CD4-positive, alpha-beta T cell treated with Interleukin-2 at 100 ng/mL for 4 hours (primary cell): ENCODE measurements at places on chromosomes 2 and 18.

DNA sequence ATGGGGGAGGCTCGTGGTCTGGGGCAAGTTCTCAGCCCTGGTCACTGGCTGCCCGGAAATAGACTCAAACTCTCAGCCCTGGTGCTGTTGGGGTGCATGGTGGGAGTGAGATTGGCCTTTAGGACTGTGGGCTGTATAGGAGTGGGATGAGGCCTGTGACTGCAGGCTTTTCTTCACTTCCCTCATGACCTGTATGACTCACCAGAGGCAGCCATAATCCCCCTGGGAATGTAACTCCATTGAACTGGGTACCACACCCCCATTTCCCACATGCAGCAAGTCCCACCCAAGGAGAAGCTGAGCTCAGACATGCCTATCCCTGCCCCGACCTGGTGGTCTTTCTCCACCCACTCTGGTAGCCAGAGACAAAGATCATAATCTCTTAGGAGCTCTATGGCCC, 177.7 kb upstream of the OSR1 start:
- DNase-seq, result no peak

DNA sequence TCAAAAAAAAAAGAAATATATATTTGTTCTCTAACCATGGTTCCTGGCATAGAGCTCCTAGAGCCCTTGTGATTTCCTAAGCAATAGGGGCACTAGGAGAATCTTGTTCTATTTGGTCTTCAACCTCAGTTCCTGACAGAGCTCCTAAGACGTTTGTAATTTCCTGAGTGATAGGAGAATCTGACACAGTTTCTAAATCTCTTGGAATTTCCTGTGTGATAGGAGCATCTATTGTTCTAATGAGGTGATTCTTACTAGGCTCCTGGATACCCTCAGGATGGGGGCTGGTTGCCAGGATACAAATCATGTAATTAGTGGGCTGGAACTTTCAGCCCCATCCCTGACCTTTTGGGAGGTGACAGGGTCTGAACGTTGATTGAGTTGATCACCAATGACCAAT, 245.8 kb downstream of the ZEB2 start:
- no peak for DNase-seq

GRCh38 chr18:22233266-22233665, 63.9 kb downstream of the GATA6 start:
- no peak for DNase-seq

DNA sequence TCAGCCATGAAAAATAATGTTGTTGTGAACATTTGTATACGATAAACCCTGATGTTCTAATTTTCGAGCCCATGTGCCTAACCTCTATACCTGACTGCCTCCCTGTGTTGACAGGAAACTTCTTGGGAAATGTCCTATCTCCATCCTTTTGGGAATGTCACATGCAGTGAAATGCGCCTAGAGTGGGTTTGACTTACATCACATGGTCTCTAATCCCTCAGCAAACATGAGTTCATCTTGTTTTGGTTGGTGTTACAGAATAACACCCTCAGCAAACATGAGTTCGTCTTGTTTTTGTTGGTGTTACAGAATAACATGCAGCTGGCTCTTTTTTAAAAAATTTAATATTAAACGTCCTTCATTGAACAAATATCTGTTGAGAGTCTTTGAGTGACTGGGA, 4.3 kb upstream of the UGT1A6 start:
- no peak for DNase-seq

DNA sequence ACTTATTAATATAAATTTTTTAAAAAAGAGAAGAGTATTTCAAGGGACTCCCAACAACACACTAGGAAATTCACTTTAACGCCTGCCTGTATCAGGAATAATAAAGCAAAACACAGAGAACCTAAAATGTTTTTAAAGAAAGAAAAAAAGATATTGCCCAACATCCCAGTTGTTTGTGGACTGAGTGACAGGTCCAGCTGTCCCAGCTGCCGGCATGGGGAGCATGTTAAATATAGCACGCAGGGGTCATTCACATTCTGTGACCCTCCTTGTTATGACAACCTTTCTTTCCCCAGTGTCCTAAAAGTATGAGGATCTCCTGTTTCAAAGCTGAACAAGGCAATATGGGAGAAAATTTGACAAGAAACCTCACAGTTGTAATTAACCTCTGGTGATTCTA, 4.4 kb downstream of the KLHL41 start:
- no peak for DNase-seq

- no peak for DNase-seq
Observed at GRCh38 chr2:10914272-10914693, 2.5 kb downstream of the KCNF1 start.

- DNase-seq, result no peak
Observed at GRCh38 chr2:39664232-39664887, 1.4 kb upstream of the TMEM178A start.

DNA sequence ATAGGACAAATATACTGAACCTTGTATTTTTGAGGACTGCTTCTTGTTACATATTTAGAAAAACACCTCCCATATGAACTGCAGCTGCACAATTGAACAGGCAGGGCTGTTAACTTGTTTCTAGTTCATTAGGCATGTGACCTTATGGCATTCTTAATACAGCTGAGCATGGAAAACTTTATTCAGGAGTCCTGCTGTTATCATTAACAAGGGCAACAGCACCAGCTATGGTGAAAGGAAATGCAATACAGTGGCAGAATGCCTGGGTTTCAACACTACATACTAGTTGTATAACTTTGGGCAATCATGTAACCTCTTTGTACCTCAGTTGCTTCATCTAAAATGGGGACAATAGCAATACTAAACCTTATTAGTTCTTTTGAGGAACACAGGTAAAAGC, 71.8 kb downstream of the GDF7 start:
- no peak for DNase-seq

DNA sequence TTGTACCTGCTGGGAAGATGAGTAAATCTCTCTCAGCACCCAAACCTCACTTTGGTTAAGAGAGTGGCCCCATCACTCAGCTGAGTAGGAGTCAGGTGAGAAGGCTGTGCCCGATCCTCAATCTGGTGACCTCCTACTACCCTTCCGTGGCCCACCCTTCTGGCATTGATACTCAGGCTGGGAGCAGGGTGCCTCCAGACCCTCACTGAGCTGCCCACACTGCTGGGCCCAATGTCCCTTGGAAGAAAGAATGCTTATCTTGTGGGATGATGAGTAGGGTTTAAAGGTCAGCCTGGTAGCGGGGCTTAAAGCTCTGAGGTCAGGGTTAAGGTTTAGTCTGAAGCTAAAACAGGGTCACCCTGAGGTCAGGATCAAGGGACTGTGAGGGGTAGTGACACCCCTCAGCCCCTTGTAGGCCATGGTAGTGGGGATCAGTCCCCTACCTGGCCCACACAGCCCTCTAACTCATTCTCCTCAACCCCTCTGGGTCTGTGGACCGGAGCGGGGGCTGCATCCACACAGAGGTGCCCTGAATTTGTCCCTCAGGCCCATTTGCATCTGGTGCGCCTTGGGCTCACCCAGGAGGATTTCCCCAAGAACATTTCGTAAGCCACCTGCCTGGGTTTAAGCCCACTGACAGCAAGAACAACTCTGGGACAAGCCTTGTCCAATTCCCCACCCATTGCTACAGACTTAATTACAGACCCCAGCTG, 123.8 kb downstream of the CYP26B1 start:
- no peak for DNase-seq

DNA sequence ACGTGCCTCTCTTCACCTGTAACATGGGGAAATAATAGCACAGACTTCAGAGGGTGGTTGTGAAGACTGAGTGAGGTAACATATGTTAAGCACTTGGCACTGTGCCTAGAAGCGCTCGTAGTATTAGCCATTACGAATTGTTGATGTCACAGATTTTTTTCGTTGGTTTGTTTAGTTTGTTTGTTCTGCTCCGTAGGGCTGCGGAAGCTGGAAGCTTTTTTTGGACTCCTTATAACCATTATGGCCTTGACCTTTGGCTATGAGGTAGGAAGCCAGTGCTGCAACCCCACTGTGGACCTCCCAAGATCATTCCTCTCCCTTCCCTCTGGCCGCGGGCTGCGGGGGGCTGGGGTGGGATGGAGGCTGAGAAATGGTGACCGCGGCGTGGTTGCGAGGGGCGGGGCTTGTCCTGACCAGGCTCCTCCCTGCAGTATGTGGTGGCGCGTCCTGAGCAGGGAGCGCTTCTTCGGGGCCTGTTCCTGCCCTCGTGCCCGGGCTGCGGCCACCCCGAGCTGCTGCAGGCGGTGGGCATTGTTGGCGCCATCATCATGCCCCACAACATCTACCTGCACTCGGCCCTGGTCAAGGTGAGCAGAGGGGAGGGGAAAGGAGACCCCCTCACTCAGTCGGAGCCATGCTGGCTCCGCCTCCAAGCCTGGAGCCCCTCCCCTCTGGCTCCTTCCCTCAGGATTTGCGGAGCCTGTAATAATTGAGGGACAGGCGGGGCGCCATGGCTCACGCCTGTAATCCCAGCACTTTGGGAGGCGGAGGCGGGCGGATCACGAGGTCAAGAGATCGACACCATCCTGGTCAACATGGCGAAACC, 5.5 kb downstream of the SLC11A1 start:
- peak; percentile 7 for DNase-seq

DNA sequence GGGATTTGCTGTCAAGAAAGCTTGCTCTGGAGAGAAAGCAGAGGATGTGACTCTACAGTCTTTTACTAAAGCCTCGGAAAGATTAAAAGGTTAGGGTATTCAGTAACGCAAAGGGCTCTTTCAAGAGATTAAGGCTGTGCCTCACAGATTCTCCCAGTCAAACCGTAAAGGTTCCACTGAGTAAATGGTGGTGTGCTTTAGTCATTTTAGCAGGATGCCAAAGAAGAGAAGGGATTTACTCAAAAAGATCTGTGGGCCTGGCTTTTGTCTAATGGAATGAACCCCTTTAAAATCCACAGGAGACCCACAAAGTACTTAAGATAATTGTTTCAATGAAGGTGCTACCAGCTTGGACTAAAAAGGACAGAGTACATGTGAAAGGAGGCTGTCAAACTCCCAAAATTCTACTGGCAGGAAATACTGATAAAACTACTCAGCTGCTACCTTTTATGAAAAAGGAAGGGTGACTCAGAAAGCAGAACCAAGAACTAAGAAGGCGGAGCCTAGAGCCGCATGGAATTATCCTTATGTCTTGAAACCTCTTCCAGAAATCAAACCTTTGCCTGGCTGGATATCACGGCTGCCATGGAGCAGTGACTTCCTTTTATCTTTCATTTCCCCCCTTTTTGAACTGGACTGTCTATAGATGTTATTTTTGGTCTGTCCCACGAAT, 670.2 kb upstream of the ZEB2 start:
- DNase-seq, result no peak

GRCh38 chr18:8890957-8891464, 185.7 kb downstream of the MTCL1 start:
- no peak for DNase-seq

- DNase-seq, result no peak
Observed at GRCh38 chr2:58063641-58064040, 17.0 kb downstream of the VRK2 start.

- DNase-seq, result peak; percentile 48
Observed at GRCh38 chr18:49052891-49053644, 102.3 kb upstream of the SMAD7 start.

DNA sequence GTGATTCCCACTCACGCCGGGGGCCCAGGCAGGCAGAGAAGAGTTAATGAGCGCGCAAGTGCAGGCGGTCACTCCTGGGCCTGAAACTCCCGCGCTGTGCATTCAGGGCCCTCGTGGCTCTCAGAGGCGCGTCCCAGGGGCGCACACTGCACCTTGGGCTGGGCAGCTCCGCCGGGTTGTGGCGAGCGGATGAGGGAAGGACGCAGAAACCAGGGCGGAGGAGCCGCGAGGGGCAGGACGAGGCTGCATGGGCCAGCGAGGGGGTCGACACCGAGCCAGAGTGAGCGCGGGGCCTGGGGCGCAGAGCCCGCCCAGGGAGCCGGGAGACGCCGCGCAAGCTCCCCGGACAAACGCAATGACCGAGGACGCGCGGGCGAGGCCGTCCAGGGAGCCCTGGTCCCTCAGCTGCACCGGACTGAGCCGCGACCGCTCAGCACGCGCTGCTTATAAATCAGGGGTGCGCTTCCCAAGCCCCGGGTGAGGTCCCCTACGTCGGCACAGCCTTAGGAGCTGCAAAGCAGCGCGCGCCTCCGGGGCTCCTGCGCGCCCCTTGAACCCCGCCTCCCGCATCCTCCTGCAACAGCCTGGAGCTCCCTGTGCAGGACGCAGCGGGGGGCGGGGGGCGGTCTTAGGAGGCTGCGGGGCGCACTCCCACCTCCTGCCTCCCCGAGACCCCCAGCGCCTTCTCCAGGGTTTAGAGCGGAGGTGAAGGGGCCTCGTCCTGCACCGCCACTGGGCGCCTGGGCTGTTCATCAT, 180.2 kb upstream of the ALKAL2 start:
- no peak for DNase-seq

GRCh38 chr2:100819370-100820272, at the start of gene NPAS2:
TSS of gene NPAS2 (plus strand) at chr2:100820139. CDS start at chr2:100904755, 84,616 bp downstream.
- DNase-seq, result no peak

DNA sequence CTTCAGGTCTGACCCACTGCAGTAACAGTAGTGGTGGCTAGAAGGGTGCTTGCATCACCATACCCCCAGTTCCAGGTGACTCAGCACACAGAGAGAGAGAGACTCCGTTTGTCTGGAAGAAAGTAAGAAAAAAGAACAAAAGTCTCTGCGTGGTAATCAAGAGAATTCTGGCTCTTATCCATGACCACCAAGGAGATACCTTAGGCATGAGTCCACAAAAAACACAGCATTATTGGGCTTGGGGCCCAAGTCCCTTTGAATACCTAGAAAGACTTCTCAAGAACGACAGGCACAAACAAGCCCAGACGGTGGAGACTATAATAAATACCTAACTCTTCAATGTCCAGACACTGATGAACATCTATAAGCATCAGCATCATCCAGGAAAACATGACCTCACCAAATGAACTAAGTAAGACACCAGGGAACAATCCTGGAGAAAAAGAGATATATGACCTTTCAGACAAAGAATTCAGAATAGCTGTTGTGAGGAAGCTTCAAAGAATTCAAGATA, 21.7 kb upstream of the BAZ2B start:
- DNase-seq, result no peak

DNA sequence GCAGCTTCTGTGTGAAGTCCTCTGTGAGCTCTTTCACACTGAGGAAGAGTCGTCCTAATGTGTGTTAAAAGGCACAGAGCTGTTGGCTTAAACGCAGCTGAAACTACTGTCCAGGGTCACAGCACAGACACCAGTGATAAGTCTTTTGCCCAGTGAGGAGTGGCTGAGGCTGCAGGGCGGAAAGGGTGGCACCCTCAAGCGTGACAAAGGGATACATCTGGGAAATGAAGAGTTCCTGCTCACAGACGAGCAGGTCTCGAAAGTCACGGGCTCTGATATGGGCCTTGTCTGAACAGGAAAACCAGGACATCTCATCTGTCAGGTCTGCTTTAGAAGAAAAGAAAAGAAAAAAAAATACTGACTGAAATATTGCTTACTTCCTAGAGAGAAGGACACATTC, 36.5 kb downstream of the TGIF1 start:
- DNase-seq, result no peak

DNA sequence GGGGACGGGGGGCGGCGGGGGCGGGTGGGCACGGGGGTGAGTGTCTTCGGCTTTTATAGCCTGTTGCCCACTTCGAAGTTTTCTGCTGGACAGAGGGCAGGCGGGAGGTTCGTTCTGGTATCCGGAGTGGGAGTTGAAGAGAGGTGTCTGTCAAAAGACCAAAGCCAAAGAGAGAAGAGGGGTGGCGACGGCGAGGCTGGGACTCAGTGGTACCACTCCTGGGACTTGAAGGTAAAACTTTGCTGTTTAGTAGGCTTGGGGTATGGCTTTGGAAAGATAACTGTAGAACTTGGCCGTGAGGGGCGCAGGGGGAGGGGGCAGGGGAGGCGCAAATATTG, 215.8 kb upstream of the DTNA start:
- DNase-seq, result no peak
